MV-4-11 (cell line): ENCODE measurements at places on chromosomes 12 and 14.

DNA sequence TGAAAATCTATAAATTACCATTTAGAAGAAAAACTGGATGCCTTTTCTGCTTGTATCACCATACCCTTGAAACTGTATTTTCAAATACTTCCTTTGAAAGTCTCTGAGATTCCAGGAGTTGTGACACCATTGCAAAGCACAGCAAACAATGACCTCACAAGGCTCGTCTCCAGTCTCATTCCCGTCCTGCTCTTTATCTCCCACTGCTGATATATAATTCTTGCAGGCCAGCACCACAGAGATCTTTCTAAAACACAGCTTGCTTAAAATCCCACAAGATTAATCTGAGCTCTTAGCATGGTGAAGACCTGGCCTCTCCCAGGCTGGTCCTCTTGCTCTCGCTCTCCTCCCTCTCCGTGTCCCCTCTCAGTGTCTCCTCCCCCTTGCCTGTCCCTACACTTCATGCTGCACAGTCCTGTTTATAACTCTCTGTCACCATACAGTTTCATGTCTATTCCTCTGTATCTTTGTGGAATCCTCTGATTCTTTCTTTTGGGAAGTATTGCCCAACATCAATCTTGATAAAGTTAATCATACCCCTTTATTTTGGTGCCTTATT lies 51.8 kb downstream of the ZFYVE21 start:
- no peak for DNase-seq

DNA sequence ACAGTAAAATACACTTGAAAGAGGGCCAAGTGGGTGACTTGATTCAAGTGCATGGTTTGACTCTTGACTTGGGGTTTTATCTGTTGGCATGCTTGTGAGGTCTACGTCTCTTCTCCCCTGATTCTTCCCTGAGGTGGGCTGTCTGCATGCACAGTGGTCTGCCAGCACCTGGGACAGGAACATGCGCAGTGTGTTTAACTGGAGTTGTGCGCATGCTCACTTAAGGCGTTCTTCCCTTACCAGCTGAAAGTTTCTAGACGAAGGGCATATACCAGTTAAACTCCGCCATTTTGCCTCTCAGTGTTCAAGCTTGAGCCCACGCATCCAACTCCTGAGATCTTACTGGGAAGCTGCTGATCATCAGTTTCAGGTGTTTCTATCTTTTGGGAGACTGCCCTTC lies 38.5 kb downstream of the GLRX5 start:
- no peak for DNase-seq

- DNase-seq, result no peak
These were observed 319.4 kb upstream of the ATP2B1 start for GRCh38 chr12:90027889-90028634.

- peak; percentile 5 for DNase-seq
These were observed 418.0 kb downstream of the RGS6 start for GRCh38 chr14:72350215-72350614.
